Stimulated activated CD8-positive, alpha-beta memory T cell treated with anti-CD3 and anti-CD28 coated beads, Interleukin-2, amount 100 ng/mL, for 48 hours (primary cell): ENCODE measurements at places on chromosomes 16 and 17.

DNA sequence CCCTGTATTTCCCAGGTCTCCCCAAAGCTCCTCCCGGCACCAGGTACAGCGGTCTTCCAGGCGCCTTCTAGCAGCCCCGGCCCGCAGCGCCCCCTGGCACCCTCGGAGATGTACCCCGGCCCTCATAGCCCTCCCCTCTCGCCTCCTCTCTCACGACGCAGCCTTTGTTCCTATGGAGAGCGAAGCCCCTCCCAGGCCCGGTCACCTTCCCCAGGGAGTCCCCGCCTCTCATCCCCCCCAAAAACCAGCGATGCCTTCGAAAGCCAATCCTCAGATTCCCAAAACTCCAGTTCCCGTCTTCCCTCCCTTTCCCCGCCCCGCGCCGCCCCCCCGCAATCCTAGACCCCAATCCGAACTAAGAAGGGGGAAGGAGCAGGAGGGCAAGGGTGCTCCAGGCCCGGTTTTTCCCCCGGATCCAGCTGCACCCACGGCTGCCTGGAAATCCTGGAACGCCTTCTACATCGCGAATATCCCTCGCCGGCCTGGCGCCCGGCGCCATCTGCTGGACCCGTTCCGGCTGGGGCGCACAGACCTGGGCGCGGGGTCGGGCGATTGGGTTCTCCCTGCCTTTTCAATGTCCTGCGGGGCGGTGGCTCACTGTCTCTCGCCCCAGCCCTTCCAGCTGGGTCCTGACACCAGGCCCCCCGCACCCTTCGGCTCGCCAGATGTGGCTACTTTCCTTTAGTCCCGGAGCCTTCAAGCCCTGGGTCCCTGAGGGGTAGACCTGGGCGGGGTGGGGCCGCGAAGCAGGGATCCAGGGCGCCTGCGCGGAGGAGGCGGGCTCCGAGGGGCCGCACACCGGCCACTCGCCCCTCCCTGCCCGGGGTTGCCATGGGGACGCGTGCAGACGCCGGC is at the start of gene DNAH2:
Gene DNAH2, plus strand, starts transcription at position 844 of the 855 bp plus-strand sequence. CDS start 1,991 bp downstream, outside the sequence.
- peak; percentile 62 for DNase-seq

- DNase-seq: no peak
Observed at GRCh38 chr16:3186946-3187690, 886 bp upstream of the OR1F1 start.

- no peak for DNase-seq
Observed at GRCh38 chr17:57892820-57893595, 43.2 kb upstream of the MRPS23 start.

DNA sequence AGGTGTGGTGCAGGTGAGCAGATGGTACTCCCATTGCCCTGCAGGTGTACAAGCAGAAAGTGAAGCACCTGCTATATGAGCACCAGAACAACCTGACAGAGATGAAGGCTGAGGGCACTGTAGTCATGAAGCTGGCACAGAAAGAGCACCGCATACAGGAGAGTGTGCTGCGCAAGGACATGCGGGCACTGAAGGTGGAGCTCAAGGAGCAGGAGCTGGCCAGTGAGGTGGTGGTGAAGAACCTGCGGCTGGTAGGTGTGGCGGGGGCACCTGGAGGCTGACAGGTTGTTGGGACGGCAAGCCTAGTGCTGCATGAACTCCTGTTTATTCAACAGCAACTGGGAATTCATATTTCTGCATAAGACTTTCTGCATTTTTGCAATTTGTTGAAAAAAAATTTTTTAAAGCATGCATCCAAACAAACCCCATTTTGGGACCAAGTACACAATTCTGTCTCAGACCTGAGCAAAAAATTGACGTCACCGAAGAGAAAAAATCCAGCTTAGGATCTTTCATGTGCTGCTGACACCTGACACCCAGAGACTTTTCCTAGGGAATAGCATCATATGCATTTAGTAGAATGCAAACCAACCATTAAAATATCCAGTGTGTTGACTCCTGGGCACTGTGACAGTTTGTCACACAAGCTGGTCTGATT is 13.5 kb upstream of the DBNDD1 start:
- DNase-seq: no peak

GRCh38 chr16:84614073-84614459 is 3.8 kb downstream of the COTL1 start:
- DNase-seq: no peak

DNA sequence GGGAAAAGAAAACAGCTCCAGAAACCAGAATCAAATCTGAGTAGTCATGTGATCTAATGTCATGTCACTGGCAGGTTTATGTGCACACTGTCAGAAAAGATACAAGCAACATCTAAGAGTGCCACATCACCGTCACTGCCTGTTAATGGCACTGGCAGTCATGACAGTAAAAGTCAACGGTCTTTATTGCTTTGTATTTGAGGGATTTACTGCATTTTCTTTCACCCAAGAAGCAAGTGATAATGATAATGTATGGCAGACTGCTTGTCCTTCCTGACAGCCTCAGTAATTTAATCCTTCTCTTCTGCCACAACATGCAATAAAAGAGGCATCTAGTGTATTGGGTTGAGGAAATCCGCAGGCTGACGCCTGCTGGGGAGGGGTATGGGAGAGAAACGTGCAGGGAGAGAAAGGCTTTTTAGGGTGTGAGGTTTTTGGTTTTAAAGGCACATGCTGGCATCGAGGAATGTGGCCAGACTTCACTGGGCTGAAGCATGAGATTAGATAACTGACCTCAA is 92.4 kb downstream of the RPGRIP1L start:
- no peak for DNase-seq

DNA sequence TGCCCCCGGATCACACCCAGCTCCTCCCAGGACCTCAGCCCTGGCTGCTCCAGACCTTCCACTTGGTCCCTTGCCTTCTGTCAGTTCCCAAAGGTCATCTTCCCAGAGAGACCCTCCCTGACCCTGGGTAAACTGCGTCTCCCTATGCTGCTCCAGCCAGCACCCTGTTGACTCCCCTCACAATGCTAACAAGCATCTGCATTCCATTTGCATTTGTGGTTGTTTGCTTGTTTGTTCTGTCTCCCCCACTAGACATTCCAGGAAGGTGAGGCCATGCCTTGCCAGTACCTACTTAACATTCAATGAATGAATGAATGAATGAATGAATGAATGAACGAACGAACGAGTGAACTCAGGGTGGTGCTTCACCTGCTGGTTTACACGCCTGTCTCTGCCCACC is 171.2 kb downstream of the WSCD1 start:
- no peak for DNase-seq

- DNase-seq: no peak
Observed at GRCh38 chr16:19525385-19525723, 1.6 kb downstream of the CCP110 start.

- DNase-seq: no peak
Observed at GRCh38 chr17:83200751-83201150, 121.3 kb downstream of the METRNL start.

DNA sequence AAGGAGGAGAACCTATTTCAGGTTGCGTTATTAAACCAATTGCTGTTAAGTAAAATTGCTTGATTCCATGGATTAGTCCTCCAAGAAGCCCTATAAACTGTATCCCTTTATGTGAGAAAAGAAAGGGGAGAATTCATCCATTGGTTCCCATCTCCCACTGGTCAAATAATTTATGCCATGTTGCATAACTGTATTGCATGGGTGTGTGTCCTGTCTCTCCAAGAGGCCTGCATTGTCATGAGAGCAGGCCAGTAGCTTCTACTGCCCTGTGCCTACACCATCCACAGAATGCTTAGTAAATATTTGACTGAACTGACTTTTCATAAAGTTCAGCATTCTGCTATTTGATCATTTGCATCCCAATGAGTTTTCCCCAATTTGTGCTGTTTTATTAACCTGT is 11.7 kb upstream of the TOB1 start:
- no peak for DNase-seq

- no peak for DNase-seq
Observed at GRCh38 chr17:56536766-56537165, 56.7 kb upstream of the NOG start.
